ENCODE measurements at places on chromosomes 2 and 18.

- no peak for DNase-seq
Observed at GRCh38 chr2:154527962-154528361, 170.5 kb upstream of the KCNJ3 start.

DNA sequence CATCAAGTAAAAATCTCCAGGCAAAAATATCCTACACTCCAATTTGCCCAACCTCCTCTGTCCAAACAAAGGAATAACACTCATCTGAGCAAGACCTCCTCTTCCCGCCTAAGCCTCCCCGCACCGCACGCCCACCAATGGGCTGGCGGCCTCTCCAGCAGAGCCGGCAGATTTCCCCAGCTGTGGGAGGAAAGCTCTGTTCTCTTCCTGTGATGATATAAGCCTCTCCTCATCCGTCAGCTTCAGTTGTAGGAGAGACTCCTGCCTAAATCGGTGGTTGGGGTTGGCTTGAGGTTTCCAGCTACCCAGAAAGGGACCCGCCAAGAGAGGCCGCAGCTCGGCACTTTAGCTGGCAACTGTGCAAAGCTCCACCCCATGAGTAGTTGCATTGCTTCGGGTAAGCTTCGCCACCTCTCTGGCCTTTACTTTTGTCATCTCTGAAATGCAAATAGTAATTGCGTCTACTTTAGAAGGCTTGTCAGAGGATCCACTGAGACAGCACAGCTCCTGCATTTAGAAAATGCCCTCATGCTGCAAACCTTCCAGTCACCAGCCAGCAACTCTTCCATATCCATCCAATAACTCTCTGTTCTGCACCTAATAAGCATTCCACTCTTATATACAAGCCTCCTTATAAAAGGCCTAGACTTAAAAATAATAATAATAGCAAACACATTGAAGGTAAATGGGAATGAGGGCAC is 146.4 kb downstream of the MYT1L start:
- DNase-seq: no peak

GRCh38 chr2:89837962-89838625 is 1146.6 kb downstream of the RPIA start:
- DNase-seq: no peak

- DNase-seq: no peak
Observed at GRCh38 chr2:177147834-177148445, 64.7 kb upstream of the HNRNPA3 start.

DNA sequence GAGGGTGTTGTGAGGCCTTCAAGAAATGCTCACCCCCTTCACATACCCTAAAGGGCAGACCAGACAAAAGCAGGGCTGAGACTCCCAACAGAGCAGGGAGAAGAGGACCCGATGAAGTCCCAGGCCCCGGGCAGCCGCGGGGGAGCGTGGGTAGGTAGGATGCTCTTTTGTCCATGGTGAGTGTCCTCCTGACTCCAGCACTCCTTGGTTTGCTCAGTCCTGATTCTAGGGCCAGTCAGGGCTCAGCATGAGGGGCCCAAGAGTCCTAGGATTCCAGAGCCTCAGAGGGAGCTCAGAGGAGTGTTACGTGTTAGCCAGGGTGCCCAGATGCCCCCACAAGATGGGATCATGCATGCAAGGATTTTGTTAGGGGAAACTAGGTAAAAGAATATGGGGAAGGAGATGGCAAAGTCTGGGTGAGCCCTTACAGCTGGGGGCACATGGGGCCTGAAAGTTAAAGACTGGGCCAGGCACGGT is 64.8 kb downstream of the SMAD7 start:
- DNase-seq: peak; percentile 15

GRCh38 chr2:72603481-72603880 is 222.4 kb downstream of the EXOC6B start:
- no peak for DNase-seq

- no peak for DNase-seq
Observed at GRCh38 chr2:136770384-136770783, 5.0 kb downstream of the THSD7B start.

- no peak for DNase-seq
Observed at GRCh38 chr18:79410171-79410641, 14.5 kb downstream of the NFATC1 start.

GRCh38 chr2:16747257-16747656 is 81.6 kb upstream of the CYRIA start:
- no peak for DNase-seq

- DNase-seq: no peak
Observed at GRCh38 chr2:220946552-220946951, 625.6 kb downstream of the EPHA4 start.

DNA sequence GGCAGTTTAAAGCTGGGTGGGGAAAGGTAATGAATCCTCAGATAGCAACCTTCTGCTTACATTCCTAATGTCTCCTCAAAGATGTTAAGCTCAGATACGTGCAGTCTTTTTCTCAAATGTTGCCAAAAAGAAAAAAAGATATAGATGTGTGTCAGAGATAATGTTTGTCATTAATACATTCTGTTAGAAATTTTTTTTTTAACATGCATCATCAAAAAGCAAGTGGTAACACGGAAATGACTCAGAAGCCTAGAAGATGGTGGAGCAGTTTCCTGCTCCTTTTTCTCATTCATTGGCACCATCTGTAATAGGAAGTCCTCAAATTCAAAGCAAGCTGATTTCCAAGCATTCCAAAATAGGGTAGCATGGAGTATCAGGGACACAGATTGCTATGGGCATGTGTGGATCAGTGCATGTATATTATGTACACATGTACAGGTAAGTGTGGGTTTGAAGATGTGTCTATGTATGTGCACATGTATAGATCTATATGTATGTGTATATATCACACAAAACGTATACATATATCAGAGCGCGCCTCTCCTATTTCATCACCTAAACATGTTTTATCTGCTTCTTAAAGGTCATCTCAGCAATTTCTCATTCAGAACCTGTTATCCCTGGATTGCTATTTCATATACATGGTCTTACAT is 79.9 kb upstream of the ITGB6 start:
- no peak for DNase-seq

- no peak for DNase-seq
Observed at GRCh38 chr2:26268213-26268612, 23.5 kb downstream of the HADHB start.

GRCh38 chr2:100984892-100985307 is 17.2 kb upstream of the RPL31 start:
- peak; percentile 79 for DNase-seq

GRCh38 chr2:98088261-98088660 is 1.3 kb downstream of the VWA3B start:
- DNase-seq: no peak

GRCh38 chr2:190596993-190597392 is 51.9 kb upstream of the NAB1 start:
- DNase-seq: no peak

- no peak for DNase-seq
Observed at GRCh38 chr2:138267161-138267901, 234.2 kb upstream of the SPOPL start.

DNA sequence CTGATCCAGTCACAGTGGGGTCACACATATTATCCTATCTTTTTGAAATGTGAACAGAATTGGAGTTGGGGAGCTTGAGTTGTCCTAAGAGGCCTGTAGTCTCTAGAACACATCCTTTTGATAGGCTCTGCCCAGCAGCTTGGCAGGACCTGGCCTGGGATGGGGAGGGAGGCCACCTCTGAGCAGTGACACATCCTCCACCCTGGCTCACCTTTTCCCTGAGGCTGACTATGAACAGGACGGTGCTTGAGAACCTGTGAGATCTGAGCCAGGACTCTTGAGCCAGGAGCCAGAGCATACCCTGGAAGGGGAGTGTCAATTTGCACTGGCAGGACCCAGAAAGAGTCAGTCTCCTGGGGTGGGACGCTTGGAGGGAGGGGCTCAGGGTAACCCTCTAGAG is 17.7 kb upstream of the ATP6V1B1 start:
- no peak for DNase-seq

GRCh38 chr2:175585496-175585895 is 404.0 kb upstream of the ATP5MC3 start:
- DNase-seq: no peak

DNA sequence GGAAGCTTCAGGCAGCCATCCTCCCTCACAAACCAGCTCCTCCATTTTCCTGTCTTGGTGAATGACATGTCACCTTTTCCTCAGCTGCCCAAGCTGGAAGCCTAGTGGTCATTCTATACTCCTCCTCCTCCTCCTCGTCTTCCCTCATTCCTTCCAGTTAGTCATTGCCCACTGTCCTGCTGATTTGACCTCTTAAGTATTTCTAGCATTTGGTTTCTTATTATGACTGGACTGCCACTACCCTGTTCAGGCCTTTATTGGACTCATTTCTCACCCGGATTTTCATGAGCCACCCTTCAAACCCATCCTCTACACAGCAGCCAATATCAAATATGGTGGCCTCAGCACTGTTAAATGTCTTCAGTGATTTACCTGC is 21.9 kb upstream of the MGAT5 start:
- no peak for DNase-seq

GRCh38 chr2:207983641-207984042 is 41.7 kb downstream of the PLEKHM3 start:
- no peak for DNase-seq

DNA sequence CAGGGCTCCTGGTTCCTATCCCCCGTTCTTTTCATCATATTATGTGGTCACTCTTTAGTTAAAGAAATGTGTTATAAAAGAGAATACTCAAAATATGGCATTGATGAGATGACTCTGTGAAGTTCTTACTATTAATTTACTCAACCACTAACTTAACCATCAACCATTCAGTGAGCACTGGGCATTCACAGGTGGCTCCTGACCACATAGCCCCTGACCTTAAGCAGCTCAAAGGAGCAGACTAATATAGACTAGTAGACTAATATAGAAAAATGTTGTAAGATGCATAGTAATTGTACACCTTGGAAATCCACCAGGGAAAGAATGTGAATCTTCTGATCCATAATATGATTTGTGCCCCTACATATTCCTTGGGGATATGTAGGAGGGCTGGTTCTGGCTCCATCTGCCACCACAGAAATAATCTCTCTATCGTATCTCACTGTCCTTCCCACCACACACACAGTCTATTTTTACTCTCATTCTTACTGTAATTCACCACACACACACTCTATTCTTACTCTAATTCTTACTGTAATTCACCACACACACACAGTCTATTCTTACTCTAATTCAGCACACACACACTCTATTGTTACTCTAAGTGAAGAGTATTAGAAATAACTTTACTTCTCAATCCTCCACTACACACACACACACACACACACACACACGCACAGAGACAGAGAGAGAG is 188.9 kb upstream of the ITGA4 start:
- DNase-seq: no peak

DNA sequence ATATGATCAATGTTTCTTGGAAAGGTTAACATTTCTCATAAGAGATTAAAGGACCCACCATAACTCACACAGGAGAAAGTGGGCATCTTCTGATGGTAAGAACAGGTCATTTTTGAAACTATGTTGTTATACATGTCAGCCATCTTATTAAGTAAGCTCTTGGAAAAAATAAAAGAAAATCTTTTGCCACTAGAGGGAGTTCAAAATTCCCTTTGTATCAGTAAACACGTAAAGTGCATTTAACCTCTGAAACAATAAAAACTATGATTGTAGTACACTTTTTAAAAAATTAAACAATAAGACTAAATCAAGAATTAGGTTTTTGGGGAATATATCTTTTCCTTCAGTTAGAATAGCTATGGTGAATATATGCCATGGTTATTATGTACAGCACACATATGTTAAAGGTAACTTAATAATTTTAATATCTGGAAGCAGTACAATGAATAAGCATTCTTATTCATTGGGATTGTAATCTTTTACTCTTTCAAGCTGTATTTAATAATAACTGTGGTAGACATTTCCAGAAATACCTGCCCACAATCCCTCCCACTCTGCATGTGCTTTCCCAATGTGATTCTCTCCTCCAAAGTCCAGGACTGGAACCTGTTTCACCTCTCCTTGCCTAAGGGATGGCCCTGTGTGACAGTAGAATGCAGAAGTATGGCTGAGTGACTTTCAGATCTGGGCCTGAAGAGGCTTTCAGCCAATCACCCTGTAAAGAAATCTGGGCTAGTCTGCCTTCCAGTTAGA is 64.2 kb downstream of the RBMS1 start:
- DNase-seq: no peak

DNA sequence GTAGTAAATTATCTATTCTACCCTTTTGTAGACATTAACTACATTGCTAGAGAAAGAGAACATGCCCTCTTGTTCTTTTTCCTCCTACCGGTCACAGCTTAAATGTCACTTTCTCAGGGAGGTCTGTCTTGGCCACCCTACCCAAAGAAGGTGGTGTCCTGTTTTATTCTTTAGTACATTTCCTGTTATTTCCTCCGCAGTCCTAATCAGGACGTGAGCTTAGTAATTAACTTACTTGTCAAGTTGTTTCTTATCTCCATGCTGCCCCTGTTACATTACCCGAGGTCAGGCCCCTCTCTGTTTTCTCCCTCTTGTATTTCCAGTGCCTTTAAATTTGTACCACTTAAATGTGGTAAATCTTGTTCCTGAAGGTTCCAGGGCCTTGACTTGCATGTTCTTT is 73.7 kb upstream of the RMDN2 start:
- no peak for DNase-seq

GRCh38 chr18:76980663-76981395 is 151.8 kb downstream of the MBP start:
- DNase-seq: no peak

DNA sequence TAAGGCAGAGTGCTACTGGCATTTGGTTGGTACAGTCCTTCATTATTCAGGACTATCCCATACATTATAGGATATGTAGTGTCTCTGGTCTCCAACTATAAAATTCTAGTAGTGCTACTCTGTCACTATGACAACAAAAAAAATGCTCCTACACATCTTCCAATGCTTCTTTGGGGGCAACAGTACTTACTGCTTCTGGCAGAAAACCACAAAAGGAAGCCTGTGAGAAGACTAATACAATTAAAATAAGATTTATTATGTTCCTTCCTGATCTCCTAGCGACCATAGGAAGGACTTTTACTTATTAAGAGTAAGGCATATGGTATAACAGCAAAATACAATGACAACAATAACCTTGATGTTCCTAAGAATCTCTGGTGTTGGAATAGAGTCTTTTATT is 48.4 kb upstream of the CPO start:
- no peak for DNase-seq

- DNase-seq: no peak
Observed at GRCh38 chr18:42275949-42276730, 321.1 kb downstream of the PIK3C3 start.

DNA sequence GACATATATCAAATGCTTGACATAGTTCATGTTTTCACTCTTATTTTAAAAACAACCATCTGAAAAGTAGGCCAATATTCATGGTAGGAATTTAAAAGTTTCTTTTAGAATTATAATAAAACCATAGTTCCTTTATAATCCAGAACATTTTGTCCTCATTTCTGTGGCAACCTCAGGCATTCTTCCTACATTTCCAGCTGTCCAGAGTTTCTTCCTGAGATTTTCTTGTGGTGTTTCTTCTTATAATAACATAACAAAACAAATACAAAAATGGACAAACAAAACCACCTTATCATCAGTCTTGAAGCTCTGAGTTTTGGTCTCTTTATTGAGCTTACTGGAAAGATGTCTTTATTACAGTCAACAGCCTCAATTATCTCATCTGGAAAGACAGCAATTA is 2028.6 kb upstream of the CELF4 start:
- DNase-seq: no peak
